H54 (cell line): ENCODE measurements at places on chromosomes 3 and 15.

- DNase-seq, result peak; percentile 44
Measured at GRCh38 chr3:127655641-127656040, 17.1 kb upstream of the ABTB1 start.

GRCh38 chr3:177041021-177041729 is 156.1 kb downstream of the TBL1XR1 start:
- no peak for DNase-seq

DNA sequence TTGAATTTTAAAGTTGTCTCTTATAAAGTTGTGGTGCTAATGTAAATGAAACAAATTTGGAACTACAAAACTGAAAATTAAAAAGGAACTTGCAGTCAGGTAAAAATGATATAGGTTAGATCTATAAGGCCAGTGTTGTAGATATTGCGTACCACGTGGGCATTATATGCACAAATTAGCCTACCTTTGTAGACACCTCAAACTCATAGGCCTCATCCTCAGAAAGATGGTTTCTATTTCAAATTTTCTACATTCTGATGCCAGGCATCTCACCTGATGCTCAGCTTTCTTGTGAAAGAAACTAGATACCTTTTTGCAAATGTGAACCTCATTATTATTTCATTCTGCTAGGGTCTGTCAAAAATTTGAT is 25.6 kb downstream of the TMEM207 start:
- DNase-seq, result no peak

- no peak for DNase-seq
Measured at GRCh38 chr15:87213626-87214025, 1042.9 kb downstream of the NTRK3 start.

DNA sequence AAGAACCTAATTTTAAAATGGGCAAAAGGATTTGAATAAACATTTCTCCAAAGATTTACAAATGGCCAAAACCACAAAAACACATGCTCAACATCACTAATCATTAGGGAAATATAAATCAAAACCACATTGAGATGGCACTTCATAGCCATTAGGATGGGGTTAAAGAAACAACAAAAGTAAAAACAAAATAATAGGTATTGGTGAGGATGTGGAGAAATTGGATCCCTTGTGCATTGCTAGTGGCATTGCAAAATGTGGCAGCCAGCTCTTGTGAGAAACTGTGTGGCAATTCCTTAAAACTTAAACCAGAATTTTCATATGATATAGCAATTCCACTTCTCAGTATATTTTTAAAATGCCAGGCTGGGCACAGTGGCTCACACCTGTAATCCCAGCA is 126.5 kb downstream of the STT3B start:
- DNase-seq, result no peak

- no peak for DNase-seq
Measured at GRCh38 chr3:32153414-32154204, 47.2 kb downstream of the GPD1L start.

DNA sequence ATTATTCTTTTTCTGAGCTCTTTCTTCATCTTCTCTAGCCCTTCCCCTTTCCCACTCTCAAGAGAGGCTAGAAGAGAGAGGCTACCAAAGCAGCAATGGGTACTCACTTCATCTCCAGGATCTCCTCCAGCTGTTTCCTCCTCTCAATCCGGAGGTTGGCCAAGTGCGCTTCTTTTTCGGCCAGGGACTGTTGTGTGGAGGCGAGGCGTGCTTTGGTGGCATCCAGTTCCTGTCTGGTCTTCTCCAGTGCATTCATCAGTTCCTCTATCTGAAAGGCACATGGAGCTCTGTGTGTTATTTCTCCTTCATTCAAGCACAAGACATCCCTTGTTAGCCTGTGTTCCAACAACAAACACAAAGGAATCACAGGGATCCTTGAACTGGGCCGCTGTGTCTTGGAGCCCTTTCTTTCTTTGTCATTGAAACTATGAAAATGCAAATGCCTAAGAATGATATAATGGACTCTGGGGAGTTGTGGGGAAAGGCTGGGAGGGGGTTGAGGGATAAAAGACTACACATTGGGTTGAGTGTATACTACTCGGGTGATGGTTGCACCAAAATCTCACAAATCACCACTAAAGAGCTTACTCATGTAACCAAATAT is 401.3 kb upstream of the WNT5A start:
- no peak for DNase-seq

GRCh38 chr3:73568371-73568862 is 56.3 kb downstream of the PDZRN3 start:
- DNase-seq, result no peak

- DNase-seq, result no peak
Measured at GRCh38 chr3:12192173-12192572, 33.5 kb upstream of the TIMP4 start.

DNA sequence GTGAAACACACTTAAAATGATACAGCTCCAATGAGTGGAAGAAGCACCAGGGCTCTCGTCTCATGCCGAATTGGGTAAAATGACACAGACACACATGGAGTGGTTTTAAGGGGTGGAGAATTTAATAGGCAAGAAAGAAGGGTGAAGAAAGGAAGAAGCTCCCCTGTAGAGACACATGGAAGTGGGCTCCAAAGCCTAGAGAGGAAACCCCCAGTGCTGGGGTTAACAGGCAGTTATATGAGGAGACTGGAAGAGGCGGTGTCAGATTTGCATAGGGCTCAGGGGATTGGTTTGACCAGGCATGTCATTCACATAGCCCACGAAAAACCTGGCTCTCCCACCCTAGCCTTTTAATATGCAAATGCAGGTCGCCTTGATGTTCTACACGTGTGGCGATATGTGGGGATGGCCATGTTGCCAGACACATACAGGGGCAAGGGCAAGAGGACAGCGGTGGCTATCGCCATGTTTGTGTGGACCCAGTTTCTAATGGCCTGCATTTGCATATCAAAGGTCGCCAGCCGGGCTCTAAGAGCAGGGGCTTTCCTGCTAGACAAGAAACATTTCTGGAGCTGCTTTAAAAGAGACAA is 1.9 kb upstream of the DPH6 start:
- no peak for DNase-seq

DNA sequence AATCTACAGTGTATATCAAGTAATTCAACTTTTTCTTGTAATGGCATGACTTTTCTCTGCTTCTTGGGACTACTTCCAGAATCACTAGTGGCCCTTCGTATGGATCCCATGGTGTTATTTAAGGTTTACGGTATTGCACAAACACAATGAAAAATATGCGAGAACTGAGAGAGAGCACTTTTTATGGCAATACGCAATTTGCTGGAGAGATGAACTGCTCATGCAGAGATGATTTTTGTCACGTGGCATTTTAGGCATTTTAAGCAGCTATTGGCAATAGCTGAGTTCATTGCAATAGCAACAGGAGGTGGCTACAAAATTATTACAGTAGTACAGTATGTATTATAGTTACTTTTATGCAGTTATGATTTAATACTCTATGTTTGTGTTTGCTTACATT is 294.0 kb downstream of the UBE2E2 start:
- DNase-seq, result no peak

- DNase-seq, result no peak
Measured at GRCh38 chr3:127747066-127747465, 74.3 kb downstream of the ABTB1 start.

- DNase-seq, result no peak
Measured at GRCh38 chr3:29370476-29371420, 89.9 kb downstream of the RBMS3 start.

GRCh38 chr15:85725019-85725418 is 69.7 kb downstream of the KLHL25 start:
- DNase-seq, result no peak

GRCh38 chr3:147413686-147414389 is 4.7 kb downstream of the ZIC1 start:
- DNase-seq, result no peak

GRCh38 chr15:96460106-96460505 is 129.6 kb downstream of the NR2F2 start:
- DNase-seq, result no peak

- no peak for DNase-seq
Measured at GRCh38 chr15:39804026-39804425, 21.4 kb upstream of the FSIP1 start.

DNA sequence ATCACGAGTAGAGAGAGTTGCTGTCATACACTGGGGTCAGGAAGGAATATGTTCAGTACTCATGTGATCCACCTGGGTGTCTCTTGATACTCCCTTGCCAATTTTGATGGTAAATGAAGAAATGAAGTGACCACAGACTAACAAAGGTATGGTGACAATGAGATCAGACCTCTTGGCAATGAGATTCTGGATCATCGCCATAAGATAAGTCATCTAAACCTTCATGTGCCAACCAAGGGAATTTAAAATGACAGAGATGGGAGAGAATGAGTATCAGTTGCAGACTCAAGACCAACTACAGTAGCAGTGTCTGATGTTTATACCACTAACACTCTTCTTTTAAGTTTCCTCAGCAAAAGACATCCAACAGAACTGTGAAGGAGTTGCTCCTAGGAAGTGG is 601.0 kb downstream of the MECOM start:
- no peak for DNase-seq

DNA sequence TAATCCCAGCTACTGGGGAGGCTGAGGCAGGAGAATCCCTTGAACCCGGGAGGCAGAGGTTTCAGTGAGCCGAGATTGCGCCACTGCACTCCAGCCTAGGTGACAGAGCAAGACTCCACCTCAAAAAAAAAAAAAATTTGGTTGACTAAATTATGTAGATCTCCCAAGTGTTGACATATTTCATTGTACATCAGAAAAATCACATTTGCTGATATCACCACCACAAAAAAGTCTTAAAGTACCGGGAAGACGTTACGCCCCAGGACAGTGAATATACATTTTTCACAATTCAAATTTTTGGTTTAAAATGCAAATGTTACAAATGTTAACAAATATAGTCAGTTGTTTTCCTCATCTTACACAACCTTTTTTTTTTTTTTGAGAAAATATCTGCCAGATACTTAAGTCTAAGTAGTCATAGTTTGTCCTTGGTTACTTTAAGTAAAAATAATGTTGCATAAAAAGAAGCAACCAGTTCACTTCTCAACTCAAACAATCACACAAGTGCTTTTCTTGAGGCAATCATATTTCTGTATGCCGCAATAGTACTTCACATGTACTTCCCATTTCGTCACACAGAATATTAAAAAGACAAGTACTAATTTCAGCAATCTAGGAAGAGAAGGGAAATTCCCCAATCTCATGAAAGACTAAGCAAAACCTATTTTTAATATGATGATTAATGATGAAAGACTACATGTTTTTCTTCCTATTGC is 41.0 kb upstream of the TCF12 start:
- no peak for DNase-seq

DNA sequence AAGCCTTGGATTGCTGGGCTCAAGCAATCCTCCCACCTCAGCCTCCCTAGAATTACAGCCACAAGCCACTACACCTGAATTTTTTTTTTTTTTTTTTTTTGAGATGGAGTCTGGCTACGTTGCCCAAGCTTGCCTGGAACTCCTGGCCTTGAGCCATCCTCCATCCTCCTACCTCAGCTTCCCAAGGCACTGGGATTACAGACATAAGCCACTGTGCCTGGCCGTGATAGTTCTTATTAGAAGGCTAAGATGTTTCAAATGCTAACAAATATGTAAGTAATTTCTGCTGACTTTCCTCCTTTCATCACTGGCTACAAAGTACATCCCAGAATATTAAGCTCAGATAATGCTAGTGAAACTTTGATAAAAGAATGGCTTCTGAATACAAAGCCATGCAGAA is 5.7 kb upstream of the SETMAR start:
- no peak for DNase-seq

DNA sequence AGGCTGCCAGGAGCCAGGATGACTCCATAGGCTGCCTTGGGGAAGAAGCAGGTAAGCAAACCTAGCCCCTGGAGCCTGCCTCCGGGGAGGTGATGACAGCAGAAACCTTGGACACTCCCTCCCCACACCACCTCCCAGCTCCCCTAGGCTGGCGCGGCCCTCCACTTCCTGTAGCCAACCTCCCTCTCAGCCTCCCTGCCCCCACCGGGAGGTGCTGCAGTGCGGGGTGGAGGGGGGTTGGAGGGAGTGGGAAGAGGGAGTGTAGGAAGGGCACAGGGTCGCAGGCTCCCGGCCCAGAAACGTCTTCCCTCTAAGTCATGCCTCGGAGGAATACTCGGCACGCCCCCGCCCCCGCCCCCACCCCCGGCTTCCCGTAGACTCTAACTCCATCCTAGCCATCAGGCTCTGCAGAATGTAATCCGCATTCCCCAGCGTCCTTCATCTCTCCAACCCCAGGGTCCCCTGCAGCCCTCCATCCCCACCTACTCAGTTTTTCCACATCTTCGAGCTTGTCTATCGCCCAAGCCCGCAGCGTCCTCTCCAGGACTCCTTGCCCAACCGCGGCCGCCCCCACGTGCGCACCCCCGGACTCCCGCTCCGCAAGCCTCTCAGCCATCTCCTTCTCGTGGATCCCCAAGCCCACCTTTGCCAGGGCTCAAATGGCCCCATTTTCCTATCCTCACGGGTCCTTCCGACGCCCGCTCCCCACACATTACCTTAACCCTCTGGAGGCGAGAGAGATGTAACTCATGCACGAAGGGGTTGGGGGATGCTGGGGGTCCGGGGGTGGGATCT is 528 bp downstream of the LPCAT4 start:
- peak; percentile 76 for DNase-seq

- DNase-seq, result no peak
Measured at GRCh38 chr15:40229956-40230355, 8.9 kb upstream of the PAK6 start.

DNA sequence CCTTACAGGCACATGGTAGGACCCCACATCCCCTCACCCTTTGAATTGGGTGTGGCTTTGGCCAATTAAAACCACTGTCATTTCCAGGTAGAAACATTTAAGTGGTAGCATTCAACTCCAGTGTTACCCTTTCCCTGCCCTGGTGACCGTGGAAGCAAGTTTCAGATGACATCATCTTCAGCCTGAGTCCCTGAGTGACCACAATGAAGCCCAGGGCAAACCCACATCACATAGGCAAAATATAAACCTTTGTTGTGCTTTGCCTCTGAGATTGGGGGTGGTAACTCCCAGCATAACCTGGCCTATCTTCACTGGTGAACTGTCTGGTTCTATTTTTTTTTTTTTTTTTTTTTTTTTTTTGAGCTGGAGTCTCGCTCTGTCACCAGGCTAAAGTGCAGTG is 404.0 kb upstream of the WNT5A start:
- DNase-seq, result no peak

GRCh38 chr3:183324083-183324482 is 71.0 kb downstream of the B3GNT5 start:
- peak; percentile 74 for DNase-seq

DNA sequence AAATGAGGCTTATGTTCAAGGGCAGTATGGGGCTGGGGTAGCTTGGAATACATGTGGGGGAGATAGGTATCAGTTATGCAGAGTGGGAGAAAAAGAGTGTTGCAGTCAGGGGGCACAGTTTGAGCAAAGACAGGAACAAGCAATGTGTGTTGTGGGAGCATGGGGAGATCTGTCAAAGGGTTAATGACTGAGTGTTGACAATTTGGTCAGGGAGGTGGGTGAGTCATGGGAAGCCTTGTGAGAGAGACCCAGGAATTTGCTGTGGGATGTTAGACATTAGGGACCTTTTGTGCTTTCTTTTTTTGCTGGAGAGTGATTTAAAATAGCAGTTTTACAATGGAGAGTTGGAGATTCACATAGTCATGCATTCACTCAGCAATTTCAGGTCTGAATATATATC is 221.6 kb upstream of the NR2E3 start:
- peak; percentile 40 for DNase-seq

GRCh38 chr3:52872245-52872644 is 25.1 kb downstream of the STIMATE start:
- no peak for DNase-seq

- DNase-seq, result no peak
Measured at GRCh38 chr3:81531263-81531662, 230.2 kb downstream of the GBE1 start.
